ENCODE measurements at places on chromosomes 11 and 22.
A peak's percentile ranks its signal among the peaks of the same experiment; 100 is the strongest.

DNA sequence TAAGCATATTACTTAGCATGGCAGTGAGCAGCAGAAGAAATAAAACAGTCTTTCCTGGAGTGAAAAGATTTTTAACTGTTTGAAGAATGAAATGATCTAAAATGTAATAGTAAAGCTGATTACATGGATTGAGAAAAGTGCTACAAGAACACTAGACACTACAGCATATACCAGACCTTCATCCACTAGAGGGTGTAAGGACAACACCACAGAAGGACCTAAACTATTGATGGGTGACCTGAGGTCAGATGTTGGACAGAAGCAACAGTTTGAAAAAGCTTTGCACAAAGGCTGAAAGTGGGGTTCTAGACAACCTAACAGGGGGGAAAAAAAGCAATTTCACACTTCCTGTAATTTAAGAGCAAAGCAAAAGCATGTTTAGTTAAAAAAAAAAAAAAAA, 97.7 kb downstream of the RBFOX2 start:
- DNase-seq: no peak

- DNase-seq: peak; percentile 28
These were observed 24.7 kb upstream of the SLC22A12 start for GRCh38 chr11:64566042-64566914.

DNA sequence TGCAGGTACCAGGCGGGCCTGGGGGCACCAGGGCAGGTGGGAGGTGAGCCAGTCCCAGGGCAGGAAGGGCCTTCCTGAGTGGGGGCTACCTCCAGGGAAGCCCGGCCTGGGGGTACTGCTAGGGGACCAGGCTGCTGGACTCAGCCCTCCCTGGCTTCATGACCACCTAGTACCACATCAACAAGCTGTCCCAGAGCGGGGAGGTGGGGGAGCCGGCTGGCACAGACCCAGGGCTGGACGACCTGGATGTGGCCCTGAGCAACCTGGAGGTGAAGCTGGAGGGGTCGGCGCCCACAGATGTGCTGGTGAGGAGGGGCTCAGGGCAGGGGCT, 6.7 kb downstream of the TRPT1 start:
- DNase-seq: no peak

- DNase-seq: no peak
These were observed 60.3 kb upstream of the ANO3 start for GRCh38 chr11:26271666-26272065.

DNA sequence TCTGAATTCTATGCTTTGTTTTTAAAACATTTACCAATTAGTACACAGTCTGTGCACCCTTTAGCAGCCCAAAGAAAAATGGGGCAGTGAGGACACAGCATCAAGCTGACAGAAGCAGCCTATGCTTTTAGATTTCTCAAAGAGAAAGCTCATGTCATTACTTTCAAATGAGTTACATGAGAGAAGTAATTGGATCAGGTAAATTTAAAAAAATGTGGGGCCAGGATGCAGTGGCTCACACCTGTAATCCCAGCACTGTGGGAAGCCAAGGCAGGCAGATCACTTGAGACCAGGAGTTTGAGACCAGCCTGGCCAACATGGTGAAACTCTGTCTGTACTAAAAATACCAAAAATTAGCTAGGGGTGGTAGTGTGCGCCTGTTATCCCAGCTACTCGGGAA, 57.7 kb downstream of the APOL5 start:
- no peak for DNase-seq

DNA sequence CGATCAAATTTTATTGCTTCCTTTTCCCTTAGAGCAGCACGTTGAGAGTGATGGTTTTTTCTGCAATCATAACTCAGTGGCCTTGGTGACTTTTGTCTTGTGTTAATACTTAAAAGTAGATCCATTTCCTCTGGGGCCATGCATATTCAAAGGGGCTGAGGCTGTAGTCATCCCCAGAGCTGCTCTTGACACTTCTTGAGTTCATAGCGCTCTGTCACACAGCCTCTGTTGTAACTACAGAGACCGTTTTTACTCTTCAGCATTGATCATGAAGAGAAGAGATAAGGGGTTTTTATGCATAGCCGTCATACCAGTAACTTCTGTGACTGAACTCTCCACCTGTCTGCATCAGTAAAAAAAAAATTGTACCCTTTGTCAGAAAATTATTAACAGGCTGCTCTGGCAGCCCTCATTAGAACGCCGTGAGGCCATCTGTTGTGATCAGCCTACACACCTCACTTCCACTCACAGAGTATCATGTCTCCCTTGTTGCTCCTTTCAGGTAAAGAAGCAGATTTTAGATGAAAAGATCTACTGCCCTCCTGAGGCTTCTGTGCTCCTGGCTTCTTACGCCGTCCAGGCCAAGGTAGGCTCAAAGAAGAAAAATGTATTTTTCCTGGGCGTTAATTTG, 38.4 kb downstream of the NF2 start:
- DNase-seq: no peak

GRCh38 chr11:66112601-66113499, 42.8 kb downstream of the PACS1 start:
- no peak for DNase-seq

DNA sequence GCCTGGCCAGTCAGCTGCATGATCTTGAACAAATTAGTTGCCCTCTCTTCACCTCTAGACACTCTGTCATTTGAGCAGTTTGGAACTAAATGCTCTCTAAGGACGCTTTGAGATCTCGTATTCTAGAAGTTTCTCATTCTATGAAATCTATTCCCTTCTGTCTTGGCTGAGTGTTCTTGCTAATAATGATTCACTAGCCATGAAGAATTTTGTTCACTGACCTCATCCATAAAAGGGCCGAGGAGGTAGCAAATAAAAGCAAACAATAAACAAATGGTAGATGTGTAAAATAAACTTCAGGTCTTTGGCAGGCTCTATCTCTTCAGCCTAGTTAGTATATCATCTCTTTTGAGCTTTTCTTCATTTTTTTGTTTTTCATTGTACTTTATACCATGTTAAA, 76.6 kb downstream of the USP35 start:
- DNase-seq: no peak

- peak; percentile 31 for DNase-seq
These were observed at the start of gene CARD10 for GRCh38 chr22:37519268-37520195. Gene CARD10, minus strand, starts transcription at chr22:37519415. Its CDS starts 215 bp downstream, at chr22:37519200.

Measured in activated naive CD4-positive, alpha-beta T cell treated with anti-CD3 and anti-CD28 coated beads, Interleukin-2, amount 50 U/mL, for 16 hours (primary cell).